ENCODE measurements at places on chromosomes 2 and 18. TPM values are rescaled to one million over a fixed set of nuclear protein-coding genes. Genes with fewer than 3 reads are reported as not detected.

GRCh38 chr2:43169987-43170386 lies 56.4 kb downstream of the ZFP36L2 start:
- H3K27me3 ChIP-seq, result no peaks in the 10 kb centered on the region
- H3K36me3 ChIP-seq, result peaks cover 5% of the 10 kb centered on the region
- peak overlapping the region; percentile 92 for H3K27ac ChIP-seq
- DNase-seq, result peak; percentile 37
- peaks cover 75% of the 10 kb centered on the region for H3K4me1 ChIP-seq

GRCh38 chr2:165725421-165725820 lies 68.6 kb downstream of the GALNT3 start:
- no peaks in the 10 kb centered on the region for H3K4me1 ChIP-seq
- DNase-seq, result no peak
- H3K27ac ChIP-seq, result no peak overlapping the region

DNA sequence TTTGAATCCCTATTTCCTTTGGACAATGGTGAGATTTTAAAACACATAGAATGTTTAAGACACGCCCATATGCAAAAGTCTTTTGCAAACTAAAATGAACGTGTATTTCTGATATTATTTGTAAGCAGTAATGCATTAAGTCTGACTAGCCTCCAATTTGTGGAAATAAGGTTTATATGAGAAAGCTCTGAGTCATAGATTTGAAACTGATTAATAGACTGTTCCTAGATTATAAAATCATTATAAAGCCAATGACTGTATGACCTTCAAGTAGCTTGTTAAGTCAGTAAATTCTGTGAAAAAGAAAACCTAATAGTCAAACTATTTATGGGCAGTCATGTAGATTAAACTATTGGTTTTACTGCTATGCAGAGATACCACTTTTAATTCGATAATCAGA lies 12.8 kb upstream of the EFEMP1 start:
- peaks cover 9% of the 10 kb centered on the region for H3K27me3 ChIP-seq
- no peak overlapping the region for H3K27ac ChIP-seq
- no peaks in the 10 kb centered on the region for H3K4me1 ChIP-seq
- H3K36me3 ChIP-seq, result no peaks in the 10 kb centered on the region

DNA sequence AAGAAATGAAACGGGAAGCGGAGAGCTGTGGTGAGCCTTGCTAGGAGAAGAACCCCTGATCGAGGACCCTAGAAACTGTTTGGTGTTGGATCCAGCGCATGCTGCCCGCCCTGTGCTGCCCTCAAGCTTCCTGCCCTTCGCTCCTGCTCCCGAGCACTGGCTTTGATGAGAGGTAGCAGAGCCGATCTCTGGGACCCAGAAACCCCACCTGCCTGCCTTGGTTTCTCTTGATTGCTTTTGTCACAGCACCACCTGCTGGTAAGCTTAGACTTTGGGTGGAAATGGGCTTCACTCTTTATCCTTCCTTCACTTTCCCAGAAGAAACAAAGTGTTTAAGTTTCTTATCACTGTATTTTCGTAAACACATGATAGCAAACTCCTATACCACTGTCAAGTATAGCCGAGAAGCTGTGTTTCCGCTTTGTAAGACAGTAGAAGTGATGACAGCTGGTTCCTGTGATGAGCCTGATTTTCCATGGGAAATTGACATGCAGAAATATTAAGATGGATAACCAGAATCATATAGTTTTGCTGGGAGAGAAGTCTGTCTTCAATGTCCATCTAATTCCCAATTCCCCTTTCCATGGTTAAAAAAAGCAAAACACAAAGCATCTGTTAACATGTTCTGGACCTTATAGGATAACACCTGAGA lies 267.4 kb downstream of the PHLPP1 start:
- DNase-seq, result peak; percentile 47
- H3K27ac ChIP-seq, result peak overlapping the region; percentile 9
- H3K36me3 ChIP-seq, result peaks cover 4% of the 10 kb centered on the region
- no peak overlapping the region for H3K4me3 ChIP-seq

- peaks cover 71% of the 10 kb centered on the region for H3K36me3 ChIP-seq
- H3K4me1 ChIP-seq, result peaks cover 25% of the 10 kb centered on the region
- DNase-seq, result no peak
- H3K4me3 ChIP-seq, result no peak overlapping the region
- H3K27ac ChIP-seq, result peak overlapping the region; percentile 37
Observed at GRCh38 chr2:197028230-197028629, 101.7 kb upstream of the PGAP1 start.

The HMSD gene
- polyA plus RNA-seq, result not detected

- H3K4me3 ChIP-seq, result no peak overlapping the region
- DNase-seq, result no peak
- H3K27ac ChIP-seq, result no peak overlapping the region
- peaks cover 34% of the 10 kb centered on the region for H3K27me3 ChIP-seq
- peaks cover 8% of the 10 kb centered on the region for H3K4me1 ChIP-seq
Observed at GRCh38 chr2:328761-329160, 40.9 kb upstream of the ALKAL2 start.

The TUBA4B gene
- not detected for polyA plus RNA-seq

The RAB17 gene
- polyA plus RNA-seq, result not detected

DNA sequence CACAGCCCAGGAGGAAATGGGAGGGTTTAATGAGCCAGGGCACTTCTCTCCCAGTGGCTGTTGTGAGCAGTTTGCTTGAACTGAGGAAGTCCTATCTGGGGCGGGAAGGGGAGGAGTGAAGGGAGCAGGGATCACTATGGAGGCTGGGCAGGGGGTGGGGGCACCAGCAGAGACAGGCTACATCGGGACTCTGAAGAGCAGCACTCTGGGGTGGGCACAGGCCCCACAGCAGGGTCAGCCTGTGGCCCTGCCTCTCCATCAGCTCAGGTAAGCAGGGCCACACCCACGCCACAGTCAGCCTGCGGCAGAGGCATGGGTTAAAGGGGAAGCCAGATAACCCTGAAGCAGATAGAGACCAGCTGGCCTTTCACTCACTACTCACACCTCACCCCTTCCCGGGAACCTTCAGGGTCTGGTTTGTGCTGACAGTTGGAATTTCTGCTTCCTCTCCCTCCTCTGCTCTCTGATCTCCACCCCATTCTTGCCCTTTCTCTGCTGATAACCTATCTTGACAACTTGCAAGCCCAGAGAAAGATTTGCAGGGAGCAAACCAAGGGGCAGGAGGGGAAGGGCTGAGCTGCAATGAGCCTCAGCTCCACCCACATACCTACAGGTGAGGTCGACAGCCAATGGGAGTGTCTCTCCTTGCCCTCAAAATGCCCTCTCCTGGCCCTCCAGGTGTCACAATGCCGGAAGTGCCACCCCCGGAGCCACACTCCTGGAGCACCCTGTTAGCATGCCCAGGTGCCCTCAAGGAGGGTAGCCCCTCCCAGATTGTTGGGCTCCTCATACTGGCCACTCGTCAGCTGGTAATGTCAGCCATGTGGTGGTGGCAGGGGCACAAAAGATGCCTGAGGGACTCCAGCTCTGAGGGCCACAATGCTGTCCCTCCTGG lies 3.7 kb downstream of the SIGLEC15 start:
- H3K4me1 ChIP-seq, result peaks cover 36% of the 10 kb centered on the region
- no peak overlapping the region for H3K27ac ChIP-seq
- H3K4me3 ChIP-seq, result no peak overlapping the region
- H3K36me3 ChIP-seq, result no peaks in the 10 kb centered on the region

The GALNT5 gene
- 0.04 TPM for polyA plus RNA-seq

DNA sequence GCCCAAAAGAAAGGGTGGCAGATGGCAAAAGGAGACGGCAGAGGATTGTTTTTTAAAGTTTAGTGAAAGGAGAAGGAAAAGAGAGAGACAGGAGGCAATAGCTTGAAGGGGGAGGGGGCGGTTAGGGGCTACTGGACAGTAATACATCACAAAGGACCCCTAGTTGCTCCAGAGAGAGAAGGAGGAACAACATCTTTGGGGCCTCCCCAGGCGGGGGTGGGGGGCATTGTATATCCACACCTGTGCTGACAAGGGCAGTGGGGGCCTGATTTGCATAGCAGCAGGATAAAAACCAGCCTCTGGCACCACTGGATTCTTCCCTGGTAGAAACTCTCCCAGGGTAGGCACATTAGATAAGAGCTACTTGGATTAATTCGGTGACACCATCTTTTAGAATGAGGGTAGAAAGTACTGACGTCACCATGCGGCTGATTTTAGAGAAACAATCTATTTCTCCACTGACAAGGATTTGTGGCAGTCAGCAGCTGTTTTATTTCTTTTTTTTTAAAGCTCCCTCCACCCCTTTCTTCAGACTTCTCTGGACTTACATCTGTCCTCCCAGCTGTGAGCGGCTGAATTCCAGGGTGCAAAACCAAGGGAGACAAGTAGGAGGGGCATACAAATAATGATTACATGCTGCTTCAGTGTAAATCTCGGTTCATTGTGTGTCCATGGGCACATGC lies 199.8 kb upstream of the NRP2 start:
- no peaks in the 10 kb centered on the region for H3K4me1 ChIP-seq
- no peaks in the 10 kb centered on the region for H3K36me3 ChIP-seq
- no peak overlapping the region for H3K27ac ChIP-seq
- no peak overlapping the region for H3K4me3 ChIP-seq
- no peak for DNase-seq

The LYPD1 gene
- not detected for polyA plus RNA-seq

The CABYR gene
- 5.4 TPM for polyA plus RNA-seq

DNA sequence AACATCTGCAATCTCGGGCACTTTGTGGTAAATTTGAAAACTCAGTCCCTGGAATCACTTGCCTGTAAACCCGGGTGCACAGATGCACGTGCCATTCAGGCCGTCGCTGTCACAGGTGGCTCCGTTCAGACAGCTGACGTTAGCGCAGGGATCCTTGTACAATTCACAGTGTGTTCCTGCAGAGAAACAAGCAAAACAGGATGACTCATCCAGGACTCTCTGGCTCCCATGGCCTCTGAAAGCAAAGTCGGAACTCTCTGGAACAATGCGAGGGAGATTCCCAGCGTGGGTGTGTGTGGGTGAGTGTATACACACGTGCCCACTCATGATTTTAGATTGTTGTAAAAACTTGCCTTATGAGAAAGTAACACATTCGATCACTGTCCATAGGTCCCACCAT lies 136.1 kb upstream of the PID1 start:
- no peak for DNase-seq
- no peaks in the 10 kb centered on the region for H3K36me3 ChIP-seq
- peaks cover 8% of the 10 kb centered on the region for H3K27me3 ChIP-seq
- no peak overlapping the region for H3K4me3 ChIP-seq

- no peaks in the 10 kb centered on the region for H3K27me3 ChIP-seq
- no peaks in the 10 kb centered on the region for H3K36me3 ChIP-seq
- DNase-seq, result no peak
- H3K4me1 ChIP-seq, result no peaks in the 10 kb centered on the region
- no peak overlapping the region for H3K27ac ChIP-seq
- no peak overlapping the region for H3K4me3 ChIP-seq
Observed at GRCh38 chr18:69021211-69021805, 223.4 kb downstream of the CCDC102B start.

The RIT2 gene
- polyA plus RNA-seq, result not detected

The SCN9A gene
- polyA plus RNA-seq, result not detected

The PSMA8 gene
- polyA plus RNA-seq, result 2.2 TPM

DNA sequence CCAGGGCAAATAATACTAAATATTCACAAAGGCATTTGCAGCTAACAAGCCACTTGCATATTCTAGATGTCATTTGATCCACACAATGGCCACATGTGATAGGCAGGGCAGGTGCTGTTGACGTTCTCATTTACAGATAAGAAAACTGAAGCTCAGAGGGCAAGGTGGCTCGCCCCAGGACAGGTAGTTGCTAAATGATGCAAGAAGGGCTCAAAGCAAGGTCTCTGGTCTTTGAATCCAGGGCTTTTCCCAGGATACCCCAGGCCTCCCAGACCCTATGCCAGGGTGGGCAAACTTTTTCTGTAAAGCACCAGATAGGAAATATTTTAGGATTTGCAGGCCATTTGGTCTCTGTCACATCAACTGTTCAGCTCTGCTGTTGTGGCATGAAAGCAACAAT lies 35.1 kb downstream of the LOXHD1 start:
- DNase-seq, result no peak
- H3K27ac ChIP-seq, result no peak overlapping the region
- no peaks in the 10 kb centered on the region for H3K4me1 ChIP-seq
- no peak overlapping the region for H3K4me3 ChIP-seq
- peaks cover 19% of the 10 kb centered on the region for H3K27me3 ChIP-seq

DNA sequence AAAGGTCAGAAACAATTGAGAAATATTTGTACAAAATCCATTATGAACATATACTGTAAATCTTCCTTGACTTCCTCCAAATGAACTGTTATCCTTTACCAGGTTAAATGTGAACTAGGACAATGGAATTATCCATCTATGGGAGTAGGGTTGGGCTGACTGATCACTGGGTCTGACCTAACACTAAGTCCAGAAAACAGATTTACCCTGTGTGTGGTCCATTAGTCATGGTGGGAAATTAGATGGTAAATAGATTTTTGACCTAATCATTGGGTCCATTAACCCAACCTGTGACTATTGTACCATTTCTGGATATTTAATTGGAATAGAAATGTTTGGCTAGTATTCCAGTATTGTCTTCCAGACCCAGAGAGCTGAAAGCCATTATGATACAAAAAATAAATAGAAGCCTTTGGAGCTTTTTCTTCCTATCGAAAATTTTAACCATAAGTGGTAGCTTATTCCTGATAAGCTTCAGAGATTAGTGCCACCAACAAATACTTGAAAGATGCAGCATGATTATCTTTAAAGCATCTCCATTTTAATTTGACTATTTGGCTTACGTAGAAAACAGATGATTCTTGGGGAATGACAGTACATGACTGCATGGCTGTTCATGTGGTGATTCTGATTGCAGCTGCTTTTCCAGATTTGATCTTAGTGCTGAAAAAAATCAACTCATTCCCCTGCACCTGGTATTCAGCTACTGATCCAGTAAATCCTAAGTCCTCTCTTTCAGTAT lies 703.2 kb upstream of the FSHR start:
- no peaks in the 10 kb centered on the region for H3K4me1 ChIP-seq
- no peaks in the 10 kb centered on the region for H3K36me3 ChIP-seq

The GCC2 gene
- polyA plus RNA-seq, result 37.8 TPM

GRCh38 chr2:241776336-241777169 lies at the start of gene GAL3ST2:
Gene GAL3ST2 (plus strand): TSS chr2:241776822. CDS start chr2:241776956, 134 bp downstream.
- H3K4me1 ChIP-seq, result peaks cover 6% of the 10 kb centered on the region
- no peak within 1 kb of the TSS for H3K27ac ChIP-seq
- DNase-seq, result no peak
- no peak within 1 kb of the TSS for H3K4me3 ChIP-seq
- peaks cover 6% of the 10 kb centered on the region for H3K27me3 ChIP-seq

The KCNG2 gene
- polyA plus RNA-seq, result not detected

The ITPRIPL1 gene
- polyA plus RNA-seq, result 0.78 TPM

GRCh38 chr2:64153811-64154210 lies 9.6 kb upstream of the PELI1 start:
- DNase-seq, result no peak
- no peaks in the 10 kb centered on the region for H3K4me1 ChIP-seq
